ENCODE measurements at places on chromosomes 5 and 9.

GRCh38 chr9:4080921-4081895 lies 218.7 kb downstream of the GLIS3 start:
- H3K27ac ChIP-seq: no peak overlapping the region
- no peak for DNase-seq
- H3K4me3 ChIP-seq: no peak overlapping the region
- H3K4me1 ChIP-seq: peaks cover 5% of the 10 kb centered on the region

GRCh38 chr5:111072949-111073682 lies 1.6 kb downstream of the TSLP start:
- peaks cover 76% of the 10 kb centered on the region for H3K27me3 ChIP-seq
- H3K27ac ChIP-seq: no peak overlapping the region
- no peaks in the 10 kb centered on the region for H3K36me3 ChIP-seq
- DNase-seq: peak; percentile 72
- H3K4me1 ChIP-seq: peaks cover 17% of the 10 kb centered on the region
- peak overlapping the region; percentile 89 for H3K4me3 ChIP-seq

DNA sequence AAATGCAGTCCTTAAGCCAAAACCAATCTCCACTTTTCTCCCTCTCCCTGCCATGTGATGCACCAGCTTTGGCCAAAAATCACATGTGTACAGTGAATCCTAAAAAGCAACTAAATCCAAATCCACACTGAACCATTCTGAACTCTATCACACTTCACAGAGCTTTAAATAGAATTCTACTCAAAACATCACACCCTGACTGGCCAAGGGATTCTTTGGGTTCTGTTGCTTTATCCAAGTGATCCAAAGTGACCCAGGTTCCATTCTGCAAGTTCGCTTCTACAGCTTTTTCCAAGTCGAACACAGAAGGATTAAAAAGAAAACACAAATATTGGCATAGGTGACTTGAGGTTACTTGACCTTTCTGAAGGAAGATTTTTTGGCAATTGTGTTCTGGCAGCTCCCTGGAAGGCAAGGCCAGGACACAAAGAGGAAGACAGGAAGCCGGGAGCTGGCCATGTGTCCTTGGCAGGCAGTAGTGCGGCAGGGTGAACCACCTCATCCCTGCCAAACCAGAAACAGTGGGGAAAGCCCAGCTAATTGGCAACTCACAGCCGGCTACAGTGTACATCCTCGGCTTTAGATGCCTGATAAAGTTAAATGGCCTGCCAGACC lies 115.0 kb downstream of the NFIB start:
- H3K36me3 ChIP-seq: no peaks in the 10 kb centered on the region
- H3K4me3 ChIP-seq: no peak overlapping the region
- no peak for DNase-seq
- no peaks in the 10 kb centered on the region for H3K27me3 ChIP-seq
- H3K4me1 ChIP-seq: no peaks in the 10 kb centered on the region

DNA sequence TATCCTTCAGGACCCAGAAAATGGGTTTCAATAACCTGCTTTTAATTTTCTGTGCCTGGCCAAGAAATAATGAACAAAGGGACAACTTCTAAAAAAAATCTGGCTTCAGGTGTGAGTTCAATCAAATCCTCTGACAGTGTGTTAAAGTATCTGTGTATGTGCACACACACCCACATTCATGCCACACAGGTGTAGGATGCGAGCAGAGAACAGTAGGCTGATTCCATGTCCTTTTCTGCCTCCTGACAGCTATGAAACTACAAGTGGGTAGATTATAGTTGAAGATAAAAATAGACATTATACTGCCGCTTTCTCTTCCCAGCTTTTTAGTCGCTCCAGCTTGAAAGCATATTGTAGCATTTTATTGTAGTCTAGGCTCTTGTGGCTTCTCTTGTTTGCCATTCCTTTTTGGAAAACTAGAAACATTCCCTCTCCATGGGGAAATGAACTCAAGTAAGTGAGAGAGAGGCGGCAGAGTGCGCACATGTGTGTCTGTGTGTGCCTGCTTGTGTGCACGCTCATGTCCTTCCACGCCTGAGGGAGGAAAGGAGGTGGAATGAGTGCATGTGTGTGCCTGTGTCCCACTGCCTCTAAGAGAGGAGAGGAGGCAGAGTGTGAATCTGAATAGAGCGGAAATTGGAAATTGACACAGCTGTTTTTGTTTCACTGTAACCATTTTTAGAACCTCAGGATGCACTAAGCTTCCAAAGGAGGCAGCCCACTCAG lies 273.0 kb downstream of the ELAVL2 start:
- no peak for DNase-seq
- no peak overlapping the region for H3K27ac ChIP-seq

GRCh38 chr5:161544350-161544765 lies 2.2 kb downstream of the GABRB2 start:
- H3K36me3 ChIP-seq: peaks cover 2% of the 10 kb centered on the region
- peaks cover 16% of the 10 kb centered on the region for H3K4me1 ChIP-seq
- no peak overlapping the region for H3K27ac ChIP-seq
- no peak overlapping the region for H3K4me3 ChIP-seq
- peaks cover 50% of the 10 kb centered on the region for H3K27me3 ChIP-seq
- DNase-seq: peak; percentile 22

GRCh38 chr9:445033-445432 lies 230.4 kb downstream of the DOCK8 start:
- no peak for DNase-seq
- no peaks in the 10 kb centered on the region for H3K27me3 ChIP-seq
- peaks cover 35% of the 10 kb centered on the region for H3K4me1 ChIP-seq

- H3K27me3 ChIP-seq: peaks cover 2% of the 10 kb centered on the region
- H3K36me3 ChIP-seq: no peaks in the 10 kb centered on the region
- no peak overlapping the region for H3K27ac ChIP-seq
- H3K4me3 ChIP-seq: no peak overlapping the region
- peaks cover 2% of the 10 kb centered on the region for H3K4me1 ChIP-seq
- DNase-seq: no peak
Observed at GRCh38 chr5:72596956-72597355, 89.7 kb upstream of the ZNF366 start.

- H3K4me1 ChIP-seq: no peaks in the 10 kb centered on the region
- DNase-seq: no peak
- no peak overlapping the region for H3K4me3 ChIP-seq
- H3K27ac ChIP-seq: no peak overlapping the region
- no peaks in the 10 kb centered on the region for H3K27me3 ChIP-seq
Observed at GRCh38 chr5:122435234-122435633, 123.2 kb downstream of the SNCAIP start.

DNA sequence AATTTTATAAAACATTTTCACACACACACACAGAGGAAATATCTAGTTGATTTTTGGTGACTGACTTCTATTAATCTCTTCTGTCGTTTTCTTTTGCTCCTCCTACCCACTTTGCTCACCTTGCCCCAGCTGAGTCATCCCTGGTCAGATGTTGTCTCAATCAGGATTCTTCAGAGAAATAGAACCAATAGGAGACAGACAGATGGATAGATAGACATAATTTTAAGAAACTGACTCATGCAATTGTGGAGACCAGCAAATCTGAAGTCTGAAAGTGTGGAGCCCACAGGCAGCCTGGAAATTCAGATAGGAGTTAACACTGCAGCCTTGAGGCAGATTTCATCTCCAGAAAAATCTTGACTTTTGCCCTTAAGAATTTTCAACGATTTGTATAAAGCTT lies 37.0 kb upstream of the PIK3R1 start:
- no peak overlapping the region for H3K4me3 ChIP-seq
- H3K36me3 ChIP-seq: no peaks in the 10 kb centered on the region
- H3K4me1 ChIP-seq: peaks cover 6% of the 10 kb centered on the region
- H3K27ac ChIP-seq: no peak overlapping the region
- no peaks in the 10 kb centered on the region for H3K27me3 ChIP-seq

Data from T-helper 2 cell treated with Interferon-gamma antibody and Interleukin-4, amounts not matched to agents 5 μg/mL and 100 μg/mL, for 36 hours (primary cell).